Smooth muscle cell of trachea (primary cell): ENCODE measurements at places on chromosomes 5 and 9. TPM values are rescaled to one million over a fixed set of nuclear protein-coding genes. Genes with fewer than 3 reads are reported as not detected.

HTR1A gene
- not detected in 2 replicates for total RNA-seq

ADAMTS19 gene
- total RNA-seq = 0.33 and 0.73 TPM in 2 replicates

KIF24 gene
- total RNA-seq = 0.50 and 3.2 TPM in 2 replicates

SEMA6A gene
- total RNA-seq = 0.44 and 0.66 TPM in 2 replicates

ADGRD2 gene
- not detected in 2 replicates for total RNA-seq

DEPDC1B gene
- total RNA-seq = 1.7 and 7.4 TPM in 2 replicates

FXN gene
- total RNA-seq = 0.99 and 2.5 TPM in 2 replicates

HNRNPK gene
- total RNA-seq = 482 and 641 TPM in 2 replicates

SCAI gene
- total RNA-seq = 18.5 and 27.2 TPM in 2 replicates

TRIM36 gene
- total RNA-seq = 0.29 and 0.33 TPM in 2 replicates

GGTA1 gene
- not detected in 2 replicates for total RNA-seq

SMC2 gene
- 6.9 and 30.7 TPM in 2 replicates for total RNA-seq

FAM221B gene
- total RNA-seq = not detected in 2 replicates

PDGFRB gene
- 126 and 239 TPM in 2 replicates for total RNA-seq

PCDHGB1 gene
- 4.4 and 4.5 TPM in 2 replicates for total RNA-seq

WDR31 gene
- 2.3 and 4.0 TPM in 2 replicates for total RNA-seq

CHSY3 gene
- 1.7 and 2.0 TPM in 2 replicates for total RNA-seq

DMRTA1 gene
- total RNA-seq = 1.2 and 1.3 TPM in 2 replicates
